ENCODE measurements at places on chromosomes 6 and 20. TPM values are rescaled to one million over a fixed set of nuclear protein-coding genes. Genes with fewer than 3 reads are reported as not detected.

GRCh38 chr20:64154590-64155257, 9.5 kb upstream of the MYT1 start:
- no peak for DNase-seq

DNA sequence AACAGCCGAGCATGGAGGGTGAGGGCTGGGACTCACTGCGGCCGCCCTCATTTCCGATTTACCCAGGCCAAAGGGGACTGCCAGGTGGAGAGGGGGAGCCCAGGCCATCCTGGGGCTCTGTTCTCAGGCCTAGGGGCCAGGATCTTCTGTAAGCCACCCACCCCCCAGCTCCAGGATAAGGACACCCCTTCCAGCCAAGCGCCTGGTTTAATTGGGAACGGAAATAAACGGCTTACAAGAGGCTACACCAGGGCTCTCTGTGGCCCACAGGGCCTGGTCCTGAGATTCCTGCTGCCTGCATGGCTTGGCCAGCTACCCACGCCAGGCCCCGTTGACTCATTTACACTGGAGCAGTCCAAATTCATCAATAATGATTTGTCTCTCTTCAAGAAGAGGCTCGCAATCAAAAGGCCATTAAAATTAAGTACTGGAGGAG, 68.1 kb upstream of the TOP1 start:
- DNase-seq = no peak

DNA sequence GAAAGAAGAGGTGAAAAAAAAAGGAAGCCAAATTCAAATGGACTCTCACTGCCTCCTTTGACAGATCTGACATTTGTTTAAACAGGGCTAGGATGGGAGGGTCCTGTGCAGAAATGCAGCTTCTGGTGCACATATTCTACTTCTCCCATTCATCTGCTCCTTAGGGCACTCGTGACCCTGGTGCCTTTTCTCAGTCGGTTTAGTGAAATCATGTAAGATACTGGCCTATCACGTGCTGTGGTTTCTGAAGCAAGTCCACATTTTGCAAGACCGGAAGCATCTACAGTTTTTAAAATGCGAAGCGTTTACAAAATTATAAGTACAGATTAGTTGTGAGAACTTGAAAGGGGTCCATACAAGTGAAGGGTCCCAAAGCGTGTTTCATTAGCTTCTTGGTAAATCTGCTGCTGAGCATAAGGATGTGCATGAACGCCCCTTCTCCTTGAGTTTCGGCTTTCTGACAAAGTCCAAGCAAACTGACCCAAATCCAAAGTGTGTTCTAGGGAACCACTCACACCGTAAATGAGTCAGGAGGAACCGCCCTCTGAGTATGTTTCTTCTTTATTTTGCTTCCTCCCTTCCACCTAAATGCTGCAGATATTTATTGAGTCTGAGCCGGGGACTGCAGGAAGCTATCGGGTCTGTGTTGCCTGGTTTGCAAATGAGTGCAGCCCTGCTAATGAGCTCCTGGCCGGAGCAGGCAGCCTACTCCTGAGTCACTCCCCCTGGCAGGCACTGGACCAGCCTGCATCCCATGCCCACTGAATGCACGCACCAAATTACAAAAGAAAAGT, 323.8 kb upstream of the JARID2 start:
- no peak for DNase-seq

GRCh38 chr6:2264932-2265331, 19.5 kb upstream of the GMDS start:
- DNase-seq = no peak

GRCh38 chr20:41089555-41089954, 47.8 kb upstream of the PLCG1 start:
- DNase-seq = no peak

- DNase-seq = no peak
These were observed 12.9 kb downstream of the TBPL1 start for GRCh38 chr6:133965817-133966360.

DNA sequence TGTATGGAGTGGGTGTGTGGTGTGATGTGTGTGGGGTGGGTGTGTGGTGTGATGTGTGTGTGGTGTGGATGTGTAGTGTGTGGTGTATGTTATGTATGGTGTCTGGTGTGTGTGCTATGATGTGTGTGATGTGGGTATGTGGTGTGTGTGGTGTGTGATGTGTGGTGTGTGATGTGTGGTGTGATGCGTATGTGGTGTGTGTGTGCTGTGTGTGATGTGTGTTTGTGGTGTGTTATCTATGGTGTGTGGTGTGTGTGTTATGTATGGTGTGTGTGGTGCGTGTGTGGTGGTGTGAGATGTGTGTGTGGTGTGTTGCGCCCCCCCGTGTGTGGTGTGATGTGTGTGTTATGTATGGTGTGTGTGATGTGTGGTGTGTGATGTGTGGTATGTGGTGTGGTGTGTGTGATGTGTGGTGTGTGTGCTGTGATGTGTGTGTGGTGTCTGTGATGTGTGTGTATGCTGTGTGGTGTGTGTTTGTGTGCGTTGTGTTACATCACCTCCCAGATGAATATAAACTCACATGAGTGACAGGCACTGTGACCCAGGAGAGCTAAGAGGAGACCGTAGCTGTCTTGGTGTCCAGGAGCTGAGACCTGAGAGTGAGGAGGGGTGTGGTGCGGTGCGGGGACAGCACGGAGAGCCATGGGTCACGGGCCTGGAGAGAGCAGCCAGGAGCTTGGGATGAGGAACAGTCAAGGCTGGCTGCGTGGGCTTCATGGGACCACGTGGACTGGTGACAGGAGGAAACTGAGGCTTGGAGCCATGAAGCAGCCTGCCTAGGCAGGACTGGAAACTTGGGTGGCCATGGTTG, 8.8 kb downstream of the DLGAP4 start:
- no peak for DNase-seq

DNA sequence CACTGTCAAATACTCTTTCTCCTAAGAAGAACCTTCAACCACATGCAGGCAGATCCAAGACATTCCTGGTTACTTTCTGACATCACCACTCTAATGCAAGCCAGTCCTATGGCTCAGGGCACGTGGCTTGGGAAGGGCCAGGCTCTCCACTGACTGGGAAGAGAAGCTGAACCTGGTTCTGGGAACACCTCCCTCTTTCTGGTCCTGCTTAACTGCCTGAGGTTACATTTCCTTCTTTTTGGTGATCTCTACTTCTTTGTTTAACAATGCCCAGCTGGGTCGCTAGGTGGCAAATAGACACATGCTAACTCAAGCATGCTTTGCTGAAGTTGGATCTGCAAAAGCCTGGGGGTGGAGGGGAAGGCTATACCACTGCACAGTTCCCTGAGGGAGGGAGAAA, 249.8 kb downstream of the GMDS start:
- DNase-seq = no peak

- DNase-seq = no peak
These were observed 4.7 kb downstream of the BCLAF1 start for GRCh38 chr6:136284909-136285308.

DNA sequence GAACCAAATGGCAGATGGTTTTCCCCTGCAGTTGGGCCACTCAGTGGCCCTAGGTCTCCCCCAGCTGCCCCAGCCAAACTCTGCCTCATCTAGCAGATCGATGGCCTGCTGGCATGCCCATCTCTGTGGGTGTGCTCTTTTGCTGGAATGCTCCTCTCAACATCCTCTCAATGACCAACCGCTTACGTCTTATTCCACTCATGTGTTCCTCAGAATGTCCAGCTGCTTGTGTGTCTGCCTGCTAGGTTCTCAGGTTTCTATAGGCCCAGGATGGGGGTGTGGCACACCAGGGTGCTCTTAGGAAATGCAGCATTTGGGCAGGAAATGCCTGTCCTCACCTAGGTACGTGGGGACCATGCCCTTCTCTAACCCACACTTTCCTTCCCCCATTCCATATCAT, 509.9 kb upstream of the SYNCRIP start:
- DNase-seq = no peak

GRCh38 chr6:3336066-3336786, 77.5 kb downstream of the PSMG4 start:
- DNase-seq = no peak

The SLC22A3 gene
- 13.5 TPM for polyA plus RNA-seq

The GPLD1 gene
- polyA plus RNA-seq = 1.2 TPM

The OSER1 gene
- 39.6 TPM for polyA plus RNA-seq

The CAPN11 gene
- 0.17 TPM for polyA plus RNA-seq

The SNPH gene
- 1.5 TPM for polyA plus RNA-seq
